ENCODE measurements at places on chromosomes 7 and 10.

GRCh38 chr10:49605216-49605938, 4.7 kb upstream of the SLC18A3 start:
- no peak for DNase-seq

DNA sequence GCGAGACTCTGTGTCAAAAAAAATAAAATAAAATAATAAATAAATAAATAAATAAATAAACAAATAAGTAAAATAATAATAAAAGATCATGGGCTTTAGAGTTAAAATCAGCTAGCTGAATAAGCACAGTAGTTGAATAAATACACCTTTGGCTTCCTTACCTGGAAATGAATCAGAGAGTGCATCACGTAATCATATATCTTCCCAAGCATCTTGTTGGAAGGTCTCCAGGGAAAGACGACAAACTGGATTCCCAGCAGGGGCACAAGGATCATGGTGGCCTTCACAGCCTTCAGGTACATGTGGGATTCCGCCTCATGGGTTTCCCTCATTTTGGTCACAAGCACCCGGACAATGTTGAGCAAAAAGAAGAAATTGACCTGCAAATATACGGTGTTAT, 138.7 kb downstream of the CALCR start:
- no peak for DNase-seq

GRCh38 chr7:91892099-91892705, 11.7 kb upstream of the MTERF1 start:
- DNase-seq, result no peak

DNA sequence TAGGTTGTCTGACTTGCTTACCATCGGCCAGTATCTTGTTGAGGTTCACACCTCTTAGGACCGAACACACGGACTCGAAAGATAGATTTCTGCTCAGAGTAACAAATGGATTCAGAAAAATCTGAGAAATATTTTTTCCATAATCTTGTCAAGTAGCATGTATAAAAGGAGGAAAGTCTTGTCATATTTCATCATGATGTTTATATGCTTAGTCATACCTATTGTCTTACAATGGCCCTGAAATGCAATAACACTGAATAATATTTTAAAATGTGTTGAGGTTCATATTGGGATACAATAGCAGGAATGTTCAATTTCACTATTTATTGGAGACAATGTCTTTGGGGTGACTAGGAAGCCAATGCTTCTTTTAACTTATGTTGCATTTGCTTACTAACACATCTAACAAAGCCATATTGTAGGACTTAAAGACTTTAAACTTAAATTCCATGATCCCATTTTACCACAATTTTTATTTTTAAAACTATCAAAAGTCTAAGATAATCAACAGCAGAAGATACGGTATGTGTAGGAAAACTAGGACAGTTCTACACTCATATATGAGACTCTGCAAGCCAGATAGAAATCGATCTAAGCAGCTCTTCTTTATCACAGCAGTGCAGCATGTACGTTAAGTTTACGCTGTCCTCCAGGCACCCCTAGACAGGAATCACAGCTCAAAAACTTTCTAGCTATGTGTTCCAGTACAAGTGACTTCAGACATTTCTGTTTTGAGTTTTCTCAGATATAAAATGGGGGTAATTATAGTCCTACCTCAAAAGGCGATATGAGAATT, 135.7 kb upstream of the CAV2 start:
- DNase-seq, result no peak

DNA sequence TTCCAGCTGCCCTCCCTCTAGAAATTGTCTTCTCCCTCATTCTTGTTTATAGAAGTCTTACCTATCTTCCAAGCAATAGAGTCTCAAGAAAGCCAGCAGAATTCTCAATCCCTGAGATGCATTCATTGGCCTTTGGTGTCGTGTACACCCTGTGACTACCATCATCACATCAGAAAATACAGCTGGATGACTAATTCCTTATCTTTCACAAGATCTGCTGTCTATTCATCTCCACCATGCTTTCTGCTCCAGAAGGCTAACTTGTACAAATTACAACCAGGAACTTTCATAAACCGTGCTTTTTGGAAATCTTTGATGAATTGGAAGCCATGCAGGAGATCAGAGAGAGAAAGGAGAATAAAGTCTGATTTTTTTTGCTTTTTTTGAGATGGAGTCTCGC, 1062.9 kb upstream of the GHITM start:
- no peak for DNase-seq

Data from pancreas (tissue), 10 donors.